GDM1 (cell line): ENCODE measurements at places on chromosomes 11 and 22.

DNA sequence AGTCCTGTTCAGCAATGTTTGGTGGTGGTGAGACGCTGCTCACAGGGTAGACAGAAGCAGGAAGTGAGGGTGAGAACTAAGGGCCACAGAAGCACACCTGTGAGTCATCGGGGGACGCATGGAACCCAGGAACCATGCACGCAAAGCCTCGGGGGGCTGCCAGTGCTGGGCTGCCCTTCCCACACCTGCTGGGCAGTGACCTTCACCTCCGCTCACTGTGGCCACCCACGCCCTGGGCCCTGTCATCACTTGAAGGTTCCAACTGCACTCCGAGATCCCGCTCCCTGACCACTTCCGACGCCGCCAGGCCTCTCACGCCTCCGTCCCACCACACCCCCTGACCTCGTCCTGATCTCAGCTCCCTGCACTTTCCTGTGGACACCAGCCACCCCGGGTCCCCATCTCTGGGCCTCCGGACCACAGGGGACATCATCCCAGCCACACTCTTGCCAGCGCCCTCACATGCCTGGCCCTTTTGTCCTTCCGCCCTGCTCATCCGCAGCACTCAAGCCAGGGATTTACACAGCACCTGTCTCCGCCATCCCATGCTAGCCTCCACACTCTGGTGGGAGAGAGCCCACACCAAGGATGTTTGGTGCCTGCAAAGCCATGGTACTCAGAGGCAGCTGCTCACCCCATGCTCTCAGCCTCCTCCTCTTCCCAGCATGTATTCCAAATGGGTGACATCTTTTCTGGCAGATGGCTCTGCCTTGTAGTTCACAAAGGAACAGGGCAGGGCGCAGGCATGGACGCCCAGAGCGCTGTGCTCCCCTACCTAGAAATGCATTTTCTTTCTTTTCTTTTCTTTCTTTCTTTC lies 23.1 kb upstream of the ATXN10 start:
- DNase-seq: peak; percentile 32

DNA sequence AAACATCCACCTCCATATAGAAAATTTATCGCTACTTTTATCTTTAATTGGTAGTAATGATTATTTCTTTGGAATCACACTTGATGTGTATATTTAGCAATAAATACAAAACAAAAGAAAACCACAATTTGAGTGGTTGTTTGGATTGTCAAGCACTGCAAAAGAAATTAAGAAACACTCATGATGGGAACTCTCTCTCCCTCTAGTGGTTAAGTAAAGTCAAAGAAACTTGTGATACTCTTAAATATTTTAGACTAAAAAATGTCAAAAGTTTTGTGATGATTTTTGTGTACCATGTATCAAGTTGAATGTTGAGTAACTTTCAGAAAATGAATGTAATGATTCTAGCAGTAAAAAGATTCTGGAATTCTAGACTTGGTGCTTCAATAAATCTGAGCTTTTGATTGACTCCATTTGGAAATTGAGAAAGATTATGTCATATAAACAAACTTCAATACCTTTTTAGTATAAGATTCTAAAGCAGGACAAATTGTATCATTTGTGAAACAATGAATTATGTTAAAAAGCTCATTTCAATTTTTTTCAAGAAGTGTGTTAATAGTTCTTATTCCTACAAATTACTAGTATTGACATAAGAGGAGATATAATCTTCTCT lies 20.8 kb downstream of the MUC15 start:
- DNase-seq: no peak

DNA sequence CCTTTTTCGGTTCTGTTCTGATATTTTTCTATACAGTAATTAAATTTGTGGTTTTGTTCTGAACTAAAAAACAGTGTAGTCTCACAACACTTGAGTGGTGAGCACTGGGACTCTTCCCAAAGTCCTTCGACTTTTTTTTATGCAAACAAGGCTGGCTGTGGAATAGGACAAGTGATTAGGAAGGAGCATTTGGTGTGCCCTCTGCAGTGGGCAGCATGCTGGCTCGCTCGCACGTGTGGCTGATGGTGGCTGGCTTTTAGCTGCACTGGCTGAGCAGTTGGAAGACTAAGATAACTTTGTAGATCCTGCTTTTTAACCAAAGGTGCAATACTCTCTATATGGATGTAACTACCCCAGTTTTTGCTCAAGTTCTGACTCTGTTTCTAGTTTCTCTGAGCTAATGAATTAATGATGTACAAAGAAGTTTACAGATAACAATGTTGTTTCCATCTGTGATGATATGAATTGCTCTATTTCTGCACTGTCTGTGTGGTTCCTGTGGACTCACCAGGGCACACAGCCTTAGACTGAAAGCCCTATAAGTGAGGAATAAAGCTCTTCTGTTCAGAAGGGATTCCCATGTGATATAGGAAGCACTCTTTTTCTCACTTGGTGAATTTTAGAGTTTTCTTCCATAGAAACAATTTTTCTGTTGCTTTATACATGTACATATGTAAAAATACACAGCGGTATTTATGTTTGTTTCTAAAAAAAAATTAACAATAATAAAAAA lies 143.1 kb upstream of the RASSF10 start:
- DNase-seq: no peak

GRCh38 chr11:115060840-115061239 lies 382.5 kb downstream of the NXPE2 start:
- no peak for DNase-seq

DNA sequence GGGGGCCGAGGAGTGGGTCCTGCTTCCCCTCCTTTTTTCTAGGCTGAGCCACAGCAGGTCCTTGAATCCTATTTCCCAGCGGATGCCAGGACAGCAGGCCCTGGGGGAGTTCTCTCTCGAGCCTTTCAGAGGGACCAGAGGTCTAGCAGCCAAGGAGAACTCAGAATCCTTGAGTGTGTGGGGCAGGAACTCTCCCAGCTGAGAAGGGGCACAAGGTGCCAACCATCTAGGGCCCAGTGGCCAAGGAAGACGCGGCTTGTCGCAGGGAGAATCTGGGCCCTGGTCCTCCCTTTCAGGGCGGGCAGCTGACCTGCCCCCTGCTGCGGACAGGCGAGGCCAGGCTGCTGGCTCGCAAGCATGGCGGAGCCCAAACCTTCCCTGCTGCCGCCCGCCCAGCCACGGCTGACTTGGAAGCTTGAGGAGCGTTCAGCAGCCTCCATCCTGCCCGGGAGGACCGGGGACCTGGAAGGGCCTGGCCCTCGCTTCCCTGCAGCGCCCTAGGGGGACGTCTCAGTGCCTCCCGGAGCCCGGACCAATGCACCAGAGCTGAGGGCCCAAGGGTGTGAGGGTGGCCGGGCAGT lies 972 bp upstream of the TSSC4 start:
- no peak for DNase-seq
